ENCODE measurements at places on chromosomes 5 and 9.

DNA sequence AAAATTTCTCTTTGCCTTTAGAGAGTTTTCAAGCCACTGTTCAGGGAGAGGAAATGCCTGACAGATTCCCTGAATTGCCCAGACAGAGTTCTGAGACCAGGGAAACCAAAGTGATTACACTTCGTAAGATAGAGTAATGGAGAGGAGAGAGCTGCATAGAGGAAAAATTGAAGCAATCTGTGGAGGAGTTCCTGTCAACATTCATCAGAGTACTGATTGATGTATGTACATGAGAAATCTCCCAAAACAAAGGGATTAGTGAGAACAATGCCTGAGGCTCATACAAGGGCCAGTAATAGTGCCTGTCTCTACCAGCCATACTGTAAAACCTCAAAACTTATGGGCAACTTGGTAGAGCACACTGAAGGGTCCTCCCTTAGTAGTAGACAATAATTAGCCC, 79.0 kb upstream of the TRIM32 start:
- no peak for DNase-seq

GRCh38 chr5:178423901-178424809, 166.0 kb downstream of the COL23A1 start:
- no peak for DNase-seq

DNA sequence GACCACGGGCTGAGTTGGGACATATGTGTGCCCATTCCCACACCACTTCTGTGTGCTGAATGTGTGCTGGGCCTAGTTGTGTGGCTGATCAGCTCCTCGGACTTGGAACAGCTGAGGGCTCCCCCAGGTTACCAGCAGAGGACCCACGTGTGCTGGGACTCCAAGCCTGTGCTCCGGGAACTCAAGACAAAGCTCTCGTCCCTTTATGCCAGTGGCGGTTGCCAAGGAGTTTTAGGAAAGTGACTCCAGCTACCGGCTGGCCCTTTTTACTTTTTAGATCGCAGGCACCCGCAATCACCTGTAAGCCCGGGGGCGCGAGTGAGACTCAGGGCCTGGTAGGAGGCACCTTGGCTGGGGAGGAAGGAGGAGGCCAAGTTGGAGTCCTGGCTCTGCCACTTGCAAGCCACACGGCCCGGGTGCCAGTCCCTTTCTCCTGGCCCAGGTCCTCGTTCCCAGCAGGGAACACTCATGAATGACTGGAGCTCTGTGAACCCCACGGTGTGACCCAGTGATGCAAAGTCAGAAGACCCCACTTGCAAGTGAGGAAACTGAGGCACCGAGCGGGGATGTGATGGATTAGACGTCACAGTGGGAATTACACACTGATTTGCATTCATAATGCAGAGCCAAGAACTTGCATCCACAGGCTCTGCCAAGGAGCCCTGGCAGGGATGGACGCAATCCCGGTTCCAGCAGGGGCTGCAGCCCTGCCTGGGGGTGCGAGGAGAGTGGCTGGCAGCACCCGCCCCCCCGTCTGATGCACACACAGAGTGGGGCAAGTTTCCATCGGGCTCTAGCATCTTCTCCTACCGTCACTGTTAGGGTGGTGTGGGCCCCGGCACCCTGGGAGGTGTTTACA, 26.9 kb downstream of the CRB2 start:
- DNase-seq, result no peak

- no peak for DNase-seq
Observed at GRCh38 chr9:73916016-73916673, 581.0 kb upstream of the RORB start.

DNA sequence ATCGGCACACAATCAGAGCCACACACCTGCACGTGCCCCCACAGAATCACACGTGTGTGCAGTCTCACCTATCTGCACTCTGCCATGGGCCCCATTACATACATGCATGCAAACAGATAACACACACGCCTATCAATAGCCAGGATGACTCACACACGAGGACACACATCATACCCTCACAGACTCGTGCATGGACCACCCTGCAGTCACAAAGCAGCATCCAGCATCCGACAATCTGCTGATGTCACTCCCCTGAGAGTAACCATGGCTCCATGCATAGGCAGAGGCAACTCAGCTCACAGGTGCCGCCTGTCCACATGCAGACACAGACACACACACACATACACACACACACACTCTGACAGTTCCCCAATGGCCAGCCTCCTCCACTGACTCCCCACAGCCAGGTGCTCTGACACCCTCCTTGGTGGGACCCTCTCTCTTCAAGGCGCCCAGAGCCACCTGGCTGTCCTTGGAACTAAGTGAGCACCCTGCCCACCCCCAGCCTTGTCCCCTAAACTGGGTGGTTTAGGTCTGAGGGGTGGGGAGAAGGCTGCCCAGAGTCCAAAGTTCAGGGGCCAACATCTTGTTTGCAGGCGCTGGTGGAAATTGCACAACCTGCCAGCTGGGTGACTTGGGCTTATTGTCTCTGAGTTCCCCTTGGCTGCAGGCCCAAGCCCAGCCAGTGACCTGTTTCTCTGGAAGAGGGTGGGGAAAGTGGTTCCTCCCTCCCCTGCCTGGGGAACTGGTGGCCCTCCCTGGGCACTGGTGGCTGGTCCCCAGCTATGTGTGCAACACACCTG, 34.6 kb upstream of the NEK6 start:
- DNase-seq, result peak; percentile 78

DNA sequence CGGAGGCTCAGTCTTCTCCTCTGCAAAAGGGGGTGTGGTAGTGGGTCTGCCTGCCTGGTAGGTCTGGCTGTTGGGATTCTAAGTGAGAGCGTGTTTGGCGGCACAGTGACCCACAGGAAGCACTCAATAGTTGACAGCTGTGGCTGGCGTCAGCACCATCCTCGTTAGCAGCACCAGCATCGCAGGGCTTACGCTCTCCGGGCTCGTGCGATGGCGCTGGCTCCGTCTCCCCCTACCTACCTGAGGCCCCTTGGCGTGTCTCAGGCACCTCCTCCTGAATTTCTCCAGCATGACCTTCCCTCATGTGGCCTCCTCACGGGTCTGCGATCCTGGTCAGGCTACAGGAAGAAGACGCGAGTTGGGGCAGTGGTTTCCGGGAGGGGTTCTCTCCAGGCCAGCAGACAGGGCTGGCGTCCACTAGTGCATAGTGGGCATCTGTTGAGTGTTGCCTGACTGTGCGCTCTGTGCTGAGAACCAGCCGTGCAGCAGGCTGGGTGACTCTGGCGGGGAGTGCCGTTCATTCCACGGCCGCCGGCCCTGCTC, 66.9 kb downstream of the HMCN2 start:
- DNase-seq, result no peak

All from NCI-H2081 (cell line).